Progenitor cell of endocrine pancreas (in vitro differentiated cells): ENCODE measurements at places on chromosomes 6 and 20.

DNA sequence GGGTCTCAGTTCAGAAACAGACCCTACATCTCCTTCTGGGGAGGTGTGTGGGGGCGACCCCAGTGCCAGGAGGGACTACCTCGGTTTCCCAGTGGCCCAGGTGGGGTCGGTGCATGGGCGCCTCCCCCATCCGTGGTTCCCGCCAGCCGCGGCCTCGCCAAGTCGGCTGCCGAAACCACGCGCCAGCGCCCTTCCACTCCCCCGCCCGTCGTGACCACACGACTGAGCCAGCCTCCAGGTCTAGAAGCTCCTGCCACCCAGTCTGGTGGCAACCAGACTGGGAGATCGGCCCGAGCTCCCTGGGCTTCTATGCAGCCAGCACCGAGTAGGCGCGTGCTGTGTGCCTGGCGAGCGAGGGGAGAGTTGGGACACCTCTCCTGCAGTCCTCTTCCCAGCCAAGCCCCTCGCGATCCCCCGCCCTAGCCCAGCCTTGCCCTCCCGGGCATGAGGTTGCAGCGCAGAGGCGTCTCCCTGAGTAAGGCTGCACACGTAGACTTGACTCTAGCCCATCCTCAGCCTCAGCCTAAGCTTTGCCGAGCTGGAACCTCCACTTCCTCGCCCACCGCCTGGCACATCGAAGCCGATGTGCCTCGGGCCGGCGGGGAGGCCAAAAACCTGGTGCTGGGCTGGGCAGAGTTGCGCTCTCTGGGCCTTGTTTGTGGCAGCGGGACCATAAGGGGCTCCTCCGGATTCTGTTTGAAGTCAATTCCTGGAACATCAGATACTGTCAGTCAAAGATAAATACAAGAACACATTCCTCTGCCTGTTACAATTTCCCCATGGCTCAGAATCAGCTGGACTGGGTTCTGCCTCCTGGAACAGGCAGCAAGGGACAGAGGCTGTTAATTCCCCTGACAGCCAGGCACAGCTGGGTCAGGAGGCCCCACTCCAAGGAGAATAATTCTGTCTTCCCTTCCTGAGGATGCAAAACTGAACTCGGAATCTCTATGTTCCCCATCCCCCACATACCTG is 1.5 kb upstream of the CPNE5 start:
- DNase-seq = no peak
- peaks cover 84% of the 10 kb centered on the region for H3K27me3 ChIP-seq
- H3K27ac ChIP-seq = no peak overlapping the region

DNA sequence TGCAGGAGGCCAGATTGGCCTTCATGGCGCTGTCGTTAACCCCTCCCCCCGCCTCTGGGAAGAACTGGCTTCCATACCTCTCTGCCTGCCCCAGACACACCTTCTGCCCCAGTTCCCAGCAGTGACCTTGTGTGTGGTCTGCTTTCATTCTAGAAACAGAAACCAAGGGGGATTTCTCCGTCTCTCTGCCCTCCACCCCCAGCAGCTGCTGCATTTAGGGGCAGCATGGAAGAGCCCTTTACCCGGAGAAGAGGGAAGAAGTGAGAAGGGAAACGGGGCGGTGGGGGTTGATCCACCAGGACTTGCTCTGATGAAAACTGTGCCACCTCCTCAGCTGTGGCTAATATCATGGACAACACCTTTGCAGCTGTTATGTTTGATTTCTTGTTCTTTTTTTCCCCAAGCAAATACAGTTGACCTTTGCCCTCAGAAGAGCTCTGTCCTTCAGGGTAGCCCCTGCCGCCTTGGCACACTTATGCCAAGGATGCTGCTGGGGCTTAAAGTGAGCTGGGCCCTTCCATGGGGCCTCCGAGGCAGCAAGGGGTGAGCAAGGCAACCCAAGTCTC is 6.1 kb downstream of the GLP1R start:
- H3K4me1 ChIP-seq = peaks cover 15% of the 10 kb centered on the region
- H3K27me3 ChIP-seq = peaks cover 32% of the 10 kb centered on the region
- H3K36me3 ChIP-seq = peaks cover 4% of the 10 kb centered on the region
- DNase-seq = no peak
- no peak overlapping the region for H3K27ac ChIP-seq

DNA sequence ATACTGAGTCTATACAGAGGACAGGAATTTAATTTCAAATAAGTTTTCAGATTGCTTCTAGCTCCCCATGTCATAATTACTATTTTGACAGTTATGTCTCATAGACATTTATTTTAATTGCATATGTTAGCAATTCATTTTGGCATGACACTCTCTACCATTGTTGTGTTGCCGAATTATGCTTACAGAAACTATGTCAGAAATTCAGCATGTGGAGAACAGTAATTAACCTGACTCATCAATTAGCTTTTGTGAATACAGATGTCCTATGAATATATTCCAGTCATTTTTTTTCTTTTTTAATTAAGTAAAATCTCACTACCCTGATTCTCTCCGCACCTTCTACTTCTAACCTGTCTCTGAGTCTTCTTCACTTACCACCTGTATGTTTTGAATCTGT is 105.1 kb downstream of the NKAIN2 start:
- H3K27ac ChIP-seq = no peak overlapping the region
- H3K4me1 ChIP-seq = peaks cover 4% of the 10 kb centered on the region
- H3K36me3 ChIP-seq = no peaks in the 10 kb centered on the region
- no peak for DNase-seq

DNA sequence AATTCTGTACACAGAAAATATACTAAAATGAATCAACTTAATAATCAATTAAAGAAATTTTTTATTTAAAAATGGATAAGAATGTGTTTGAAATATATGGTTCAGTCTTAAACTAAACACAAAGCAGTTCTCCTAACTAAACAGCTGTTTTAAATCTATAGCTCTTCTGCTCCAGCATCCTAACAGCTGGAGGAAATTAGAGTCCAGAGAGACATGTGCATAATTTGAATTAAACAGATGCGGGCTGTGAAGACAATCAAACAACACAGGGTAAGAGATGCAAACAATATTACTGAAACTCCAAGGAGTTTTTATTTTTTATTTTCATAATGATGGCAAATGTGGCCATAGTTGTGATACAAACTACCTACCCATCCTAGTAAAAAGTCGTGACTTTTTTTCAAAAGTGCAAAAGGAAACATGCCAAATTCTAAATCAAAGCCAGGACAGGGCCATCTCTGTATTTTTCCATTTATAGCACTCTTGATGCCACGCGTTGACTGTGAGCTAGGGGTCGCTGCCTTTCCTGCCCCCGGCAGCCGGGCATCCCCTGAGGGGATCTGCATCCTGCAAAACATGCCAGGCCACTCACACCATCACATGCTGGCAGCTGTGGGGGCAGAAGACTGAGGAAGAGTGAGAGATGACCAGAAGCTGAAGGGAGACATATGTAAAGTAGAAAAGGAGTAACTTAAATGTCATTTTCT is 310.6 kb downstream of the PRKN start:
- peaks cover 4% of the 10 kb centered on the region for H3K4me1 ChIP-seq
- no peak for DNase-seq
- H3K27me3 ChIP-seq = no peaks in the 10 kb centered on the region
- no peak overlapping the region for H3K4me3 ChIP-seq
- H3K36me3 ChIP-seq = no peaks in the 10 kb centered on the region

DNA sequence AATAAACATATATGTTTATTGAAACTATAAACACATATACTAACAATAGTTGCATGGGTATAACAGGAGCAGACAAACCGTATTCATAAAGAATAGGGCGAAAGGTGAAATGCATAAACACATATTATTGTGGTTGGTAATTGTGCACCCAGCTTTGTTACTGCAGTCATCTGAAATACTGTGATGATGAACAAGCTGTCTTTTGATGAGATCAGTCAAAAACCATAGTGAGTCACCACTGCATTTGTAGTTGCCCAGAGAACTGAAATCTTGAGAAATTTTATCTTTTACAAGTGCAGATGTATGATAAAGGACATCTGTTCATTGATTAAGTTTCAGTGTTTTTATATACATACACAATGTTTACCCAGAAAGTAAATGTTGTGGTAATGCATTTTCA is 133.7 kb downstream of the MYO6 start:
- peaks cover 10% of the 10 kb centered on the region for H3K4me1 ChIP-seq
- no peaks in the 10 kb centered on the region for H3K27me3 ChIP-seq
- H3K36me3 ChIP-seq = peaks cover 27% of the 10 kb centered on the region
- DNase-seq = no peak
- H3K4me3 ChIP-seq = no peak overlapping the region

- peaks cover 2% of the 10 kb centered on the region for H3K36me3 ChIP-seq
- H3K27me3 ChIP-seq = no peaks in the 10 kb centered on the region
- H3K4me1 ChIP-seq = no peaks in the 10 kb centered on the region
- DNase-seq = no peak
Measured at GRCh38 chr20:58711266-58712051, 18.9 kb downstream of the NPEPL1 start.

- no peak overlapping the region for H3K4me3 ChIP-seq
- H3K4me1 ChIP-seq = no peaks in the 10 kb centered on the region
- H3K27me3 ChIP-seq = no peaks in the 10 kb centered on the region
- no peaks in the 10 kb centered on the region for H3K36me3 ChIP-seq
Measured at GRCh38 chr6:35392111-35392702, 49.8 kb downstream of the PPARD start.

- H3K4me3 ChIP-seq = no peak overlapping the region
- no peak overlapping the region for H3K27ac ChIP-seq
- H3K4me1 ChIP-seq = peaks cover 9% of the 10 kb centered on the region
- no peaks in the 10 kb centered on the region for H3K27me3 ChIP-seq
- no peaks in the 10 kb centered on the region for H3K36me3 ChIP-seq
- DNase-seq = no peak
Measured at GRCh38 chr6:11947575-11947974, 64.5 kb upstream of the HIVEP1 start.

GRCh38 chr6:148593130-148593812 is 153.6 kb upstream of the UST start:
- H3K27ac ChIP-seq = no peak overlapping the region
- DNase-seq = no peak
- peaks cover 7% of the 10 kb centered on the region for H3K27me3 ChIP-seq
- H3K36me3 ChIP-seq = no peaks in the 10 kb centered on the region
- H3K4me3 ChIP-seq = no peak overlapping the region
- H3K4me1 ChIP-seq = peaks cover 4% of the 10 kb centered on the region

- H3K36me3 ChIP-seq = no peaks in the 10 kb centered on the region
- H3K4me3 ChIP-seq = no peak overlapping the region
- no peak overlapping the region for H3K27ac ChIP-seq
- H3K4me1 ChIP-seq = no peaks in the 10 kb centered on the region
- H3K27me3 ChIP-seq = no peaks in the 10 kb centered on the region
- no peak for DNase-seq
Measured at GRCh38 chr6:13508711-13509705, 21.6 kb upstream of the GFOD1 start.
